ENCODE measurements at places on chromosomes 4 and X.

GRCh38 chrX:29299684-29300083, 712.4 kb downstream of the IL1RAPL1 start:
- DNase-seq, result no peak

- DNase-seq, result no peak
Observed at GRCh38 chrX:44619039-44619438, 76.4 kb upstream of the FUNDC1 start.

DNA sequence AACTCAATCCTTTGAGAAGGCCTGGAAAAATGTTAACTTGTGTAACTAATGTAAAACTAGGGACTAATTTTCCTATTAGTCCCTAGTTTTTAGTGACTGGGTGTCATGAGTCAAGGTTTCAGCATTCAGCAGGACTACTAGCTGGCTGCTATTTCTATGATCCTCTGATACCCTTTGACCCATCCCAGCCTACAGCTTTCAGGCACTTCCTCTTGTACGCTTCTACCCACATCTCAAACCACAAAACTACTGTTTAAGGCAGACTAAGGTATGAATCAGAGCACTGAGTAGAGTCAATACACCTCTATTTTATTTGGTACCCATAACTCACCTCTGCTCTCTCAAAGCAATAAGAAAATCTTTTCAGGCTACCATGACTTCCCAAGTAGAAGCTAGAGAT, 809.6 kb downstream of the PDHA2 start:
- no peak for DNase-seq

GRCh38 chr4:141391293-141391692, 170.6 kb downstream of the ZNF330 start:
- DNase-seq, result no peak

DNA sequence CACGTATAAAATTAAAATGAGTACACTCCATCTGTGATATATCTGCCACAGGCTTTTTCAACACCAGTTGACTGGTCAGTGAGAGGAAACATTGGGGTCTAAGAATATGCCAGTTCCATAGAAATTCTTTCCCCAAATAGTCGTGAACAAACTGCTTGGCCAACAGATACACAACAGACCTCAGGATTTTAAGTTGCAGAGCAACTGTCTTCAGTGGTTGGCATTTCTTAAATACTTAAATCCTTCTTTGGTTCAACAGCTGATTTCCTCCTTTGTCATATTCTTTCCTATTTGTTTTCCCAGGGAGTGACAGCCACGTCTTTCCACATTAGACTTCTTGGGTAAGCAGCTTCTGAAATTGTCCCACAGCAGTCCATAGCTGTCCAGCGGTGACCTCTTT, 7.0 kb upstream of the DDX60 start:
- no peak for DNase-seq

DNA sequence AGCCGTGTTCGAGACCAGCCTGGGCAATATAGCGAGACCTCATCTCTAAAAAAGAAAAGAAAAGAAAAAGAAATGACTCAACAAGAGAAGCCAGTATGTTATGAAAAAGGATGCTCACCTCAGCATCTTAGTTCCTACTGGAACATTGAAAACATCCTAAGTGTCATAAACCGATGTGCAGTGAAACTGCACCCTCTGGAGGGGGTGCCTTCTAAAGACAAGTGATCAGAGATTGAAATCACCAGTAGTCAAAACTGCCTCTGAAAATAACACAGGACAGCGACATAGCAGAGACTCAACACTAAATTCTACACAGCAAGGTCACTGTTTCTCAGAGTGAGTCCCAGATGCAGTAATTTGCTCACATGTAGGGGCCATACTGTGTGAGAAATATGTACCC, 28.0 kb upstream of the ATP6AP2 start:
- no peak for DNase-seq

- DNase-seq, result no peak
Observed at GRCh38 chr4:88418411-88418810, 38.5 kb upstream of the HERC5 start.

- no peak for DNase-seq
Observed at GRCh38 chr4:7805533-7806337, 133.9 kb downstream of the AFAP1 start.

DNA sequence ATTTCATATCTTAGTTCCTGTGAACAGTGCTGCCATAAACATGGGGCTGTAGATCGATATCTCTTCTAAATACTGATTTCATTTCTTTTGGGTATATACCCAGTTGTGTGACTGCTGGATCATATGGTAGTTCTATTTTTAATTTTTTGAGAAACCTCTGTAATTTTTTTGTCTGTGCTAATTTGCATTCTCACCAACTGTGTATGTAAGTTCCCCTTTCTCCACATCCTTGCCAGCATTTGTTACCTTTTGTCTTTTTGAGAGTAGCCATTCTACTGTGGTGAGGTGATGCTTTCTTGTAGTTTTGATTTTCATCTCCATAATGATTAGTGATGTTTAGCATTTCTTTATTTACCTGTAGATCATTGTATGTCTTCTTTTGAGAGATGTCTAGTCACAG, 2086.5 kb upstream of the TENM3 start:
- no peak for DNase-seq

DNA sequence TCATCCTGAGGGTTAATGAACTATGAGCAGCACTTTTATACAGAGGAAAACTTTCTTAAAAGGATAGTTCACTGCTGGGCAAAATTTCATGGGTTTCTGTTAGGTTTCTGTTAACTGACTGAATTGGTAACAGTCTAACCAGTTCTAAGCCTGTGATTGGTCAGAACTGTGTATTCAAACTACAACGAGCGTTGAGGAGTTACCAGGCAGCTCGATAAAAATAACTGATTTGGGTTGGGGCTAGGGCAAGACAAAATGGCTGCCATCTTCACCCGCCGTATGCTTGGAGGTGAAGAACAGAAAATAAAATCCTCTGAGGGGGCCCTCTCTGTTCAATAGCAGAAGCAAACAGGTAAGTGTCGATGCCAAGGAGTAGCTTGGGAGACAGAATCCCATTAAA, 22.0 kb downstream of the FAM133A start:
- DNase-seq, result no peak

GRCh38 chr4:142452161-142452855, 393.8 kb downstream of the INPP4B start:
- no peak for DNase-seq

- DNase-seq, result no peak
Observed at GRCh38 chr4:83449009-83449408, 6.6 kb downstream of the HELQ start.

DNA sequence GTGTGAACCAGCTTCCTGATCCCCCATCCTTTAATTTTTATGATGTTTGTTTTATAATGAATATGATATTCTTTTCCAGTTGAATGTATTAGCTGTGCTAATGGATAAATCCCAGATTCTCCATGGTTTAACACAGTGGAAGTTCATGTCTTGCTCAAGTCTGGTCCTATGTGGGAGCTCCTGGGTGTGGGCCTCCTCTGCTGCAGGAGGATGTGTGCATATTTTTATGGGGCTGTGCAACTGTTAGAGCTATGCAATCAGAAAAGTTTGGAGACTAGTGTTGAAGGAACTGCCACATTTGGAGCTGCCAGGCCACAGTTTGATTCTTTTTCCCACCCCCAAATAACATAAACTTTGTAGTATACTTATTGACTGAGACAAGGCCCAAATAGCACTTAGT, 24.8 kb downstream of the MGST2 start:
- DNase-seq, result no peak

- DNase-seq, result no peak
Observed at GRCh38 chrX:6225911-6226595, 2.6 kb downstream of the NLGN4X start.

DNA sequence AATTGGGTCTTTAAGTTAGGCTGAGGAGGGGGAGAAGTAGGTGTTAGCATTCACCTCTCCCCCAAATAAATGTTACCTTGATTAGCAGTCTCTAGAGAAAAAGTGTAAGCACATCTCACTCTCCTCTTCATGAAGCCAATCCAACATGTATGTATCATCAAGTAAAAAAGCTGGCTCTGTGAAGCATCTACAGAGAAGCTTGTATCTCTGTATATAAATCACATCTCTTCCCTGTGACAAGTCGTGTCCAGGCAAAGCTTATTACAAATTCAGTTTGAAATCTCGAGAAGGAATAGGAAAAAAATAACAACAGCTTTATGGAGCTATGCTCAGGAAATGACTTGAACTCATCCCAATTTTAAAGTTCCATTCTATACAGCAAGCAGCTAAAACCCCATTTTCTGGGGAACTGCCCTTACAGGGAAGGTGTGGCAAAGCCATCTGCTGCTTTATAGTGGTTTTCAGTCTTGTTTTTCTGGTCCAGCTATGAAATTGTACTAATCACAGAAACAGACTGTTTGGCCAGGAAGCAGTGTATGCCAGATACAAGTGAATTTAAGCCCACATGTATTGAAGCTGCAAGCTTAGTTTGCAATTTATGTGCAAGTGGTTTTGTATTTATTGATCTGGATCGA, 313.3 kb upstream of the NOCT start:
- DNase-seq, result no peak
